Cortex of kidney (tissue), 1 donor: ENCODE measurements at places on chromosomes 5 and 9.

DNA sequence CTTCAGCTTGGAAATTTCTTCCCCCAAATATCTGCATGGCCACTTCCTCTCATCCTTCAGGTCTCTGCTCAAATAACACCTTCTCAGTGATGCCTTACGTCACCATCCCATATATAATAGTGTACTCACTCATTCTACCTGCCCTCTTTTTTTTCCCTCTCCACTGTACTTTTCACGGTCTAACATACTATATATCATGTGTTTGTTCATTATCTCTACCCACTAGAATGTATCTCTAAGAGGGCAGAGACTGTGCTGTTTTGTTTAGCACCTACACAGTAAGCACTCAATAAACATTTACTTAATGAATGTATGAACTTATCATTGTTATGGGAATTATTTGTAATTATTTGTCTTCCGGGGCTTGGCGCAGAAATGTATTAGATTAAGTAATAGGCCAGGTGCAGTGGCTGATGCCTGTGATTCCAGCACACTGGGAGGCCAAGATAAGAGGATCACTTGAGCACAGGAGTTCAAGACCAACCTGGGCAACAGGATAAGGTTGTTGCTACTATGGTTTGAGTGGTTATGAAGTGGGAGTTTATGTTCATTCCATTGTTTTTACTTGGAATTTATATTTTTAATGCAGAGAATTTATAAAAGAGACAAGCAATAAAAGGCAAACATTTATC lies 6.0 kb upstream of the IL13 start:
- no peak for DNase-seq

DNA sequence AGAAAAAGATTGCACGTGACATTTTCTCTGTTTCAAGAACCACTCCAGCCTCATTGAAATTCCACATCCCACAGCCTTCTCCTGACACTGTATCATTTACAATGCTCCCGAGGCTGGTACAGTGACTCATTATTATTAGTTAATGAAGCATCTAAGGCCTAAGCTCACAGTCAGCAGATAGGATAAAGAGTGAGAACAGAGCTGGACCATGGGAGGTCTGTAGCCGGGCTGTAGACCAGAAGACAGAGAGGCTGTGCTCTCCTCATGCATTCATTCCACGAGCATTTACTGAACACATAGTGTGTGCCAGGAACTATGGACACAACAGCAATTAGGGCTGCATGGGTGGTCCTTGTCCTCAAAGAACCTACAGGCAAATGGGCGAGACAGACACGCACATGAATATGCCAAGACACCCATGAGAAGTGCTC lies 47.3 kb upstream of the GALNT10 start:
- no peak for DNase-seq

DNA sequence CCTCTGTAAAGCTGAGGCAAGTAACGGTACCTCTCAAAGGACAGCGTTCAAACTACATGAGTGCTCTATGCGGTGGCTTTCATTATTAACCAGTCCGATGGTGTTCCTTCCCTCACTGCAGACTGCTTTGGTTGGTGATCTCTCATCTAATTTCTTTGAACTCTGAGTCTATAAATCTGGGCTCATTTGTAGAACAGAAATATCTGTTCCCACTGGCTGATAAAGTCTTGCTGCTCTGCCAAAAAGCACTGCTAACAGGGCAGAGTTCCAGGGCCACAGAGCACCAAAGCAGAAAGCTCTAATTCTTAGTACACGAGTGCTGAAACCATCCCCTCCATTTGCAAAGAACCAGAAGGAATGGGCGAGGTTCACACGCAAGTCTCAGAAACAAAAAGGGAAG lies 81.9 kb downstream of the MED27 start:
- DNase-seq: no peak

DNA sequence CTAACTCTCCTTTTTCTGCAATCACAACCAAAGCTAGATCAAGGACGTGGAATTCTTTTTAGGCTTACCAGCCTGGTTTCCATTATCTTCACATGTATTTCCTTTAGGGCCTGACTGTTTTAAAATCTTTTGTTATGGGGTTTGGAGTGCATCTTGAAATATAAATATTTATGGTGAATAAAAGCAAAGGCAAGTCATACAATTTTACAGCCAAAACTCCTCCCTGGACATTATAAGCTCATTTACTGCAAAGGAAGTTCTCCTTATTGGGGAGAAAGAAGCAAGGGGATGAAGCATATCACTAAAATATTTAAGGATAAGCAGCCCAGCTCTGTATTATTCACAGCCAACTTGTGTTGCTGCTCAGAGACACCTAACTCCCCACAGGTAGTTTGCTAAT lies 132.2 kb upstream of the TARS1 start:
- no peak for DNase-seq

- no peak for DNase-seq
These were observed 384.5 kb upstream of the CDH6 start for GRCh38 chr5:30808996-30809395.

DNA sequence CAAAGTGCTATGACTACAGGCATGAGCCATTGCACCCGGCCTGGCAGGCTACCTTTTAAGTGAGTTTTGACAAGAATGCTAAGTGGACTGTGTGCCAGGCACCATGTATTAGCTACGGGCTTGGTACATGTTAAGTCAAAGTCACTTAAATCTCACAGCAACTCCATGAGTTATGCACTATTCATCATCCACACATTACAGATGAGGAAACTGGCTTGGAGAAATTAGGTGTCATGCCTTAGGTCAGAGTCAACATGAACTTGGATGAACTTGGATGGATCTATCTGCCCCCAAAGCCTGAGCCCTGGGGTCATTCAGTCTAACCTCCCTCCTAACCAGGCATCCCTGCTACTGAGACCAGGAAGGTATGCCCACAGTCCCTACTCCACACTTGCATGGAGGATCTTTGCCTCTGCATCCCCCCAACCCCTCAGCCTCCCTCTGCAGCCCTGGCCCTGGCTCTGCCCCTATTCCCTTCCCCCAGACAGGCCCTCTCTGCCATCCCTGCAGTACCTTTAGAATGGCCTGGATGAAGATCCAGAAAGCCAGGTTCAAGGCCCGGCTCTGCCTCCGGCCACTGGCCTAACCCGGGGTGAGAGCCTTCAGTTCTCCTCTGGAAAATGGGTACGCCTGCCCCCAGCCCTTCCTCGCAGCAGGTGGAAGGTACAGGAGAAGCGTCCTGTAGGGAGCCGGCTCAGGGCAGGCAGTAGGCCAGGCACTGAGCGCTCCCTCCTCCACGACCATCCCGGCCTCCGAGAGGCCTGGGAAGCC lies 685 bp upstream of the ADGRD2 start:
- no peak for DNase-seq

DNA sequence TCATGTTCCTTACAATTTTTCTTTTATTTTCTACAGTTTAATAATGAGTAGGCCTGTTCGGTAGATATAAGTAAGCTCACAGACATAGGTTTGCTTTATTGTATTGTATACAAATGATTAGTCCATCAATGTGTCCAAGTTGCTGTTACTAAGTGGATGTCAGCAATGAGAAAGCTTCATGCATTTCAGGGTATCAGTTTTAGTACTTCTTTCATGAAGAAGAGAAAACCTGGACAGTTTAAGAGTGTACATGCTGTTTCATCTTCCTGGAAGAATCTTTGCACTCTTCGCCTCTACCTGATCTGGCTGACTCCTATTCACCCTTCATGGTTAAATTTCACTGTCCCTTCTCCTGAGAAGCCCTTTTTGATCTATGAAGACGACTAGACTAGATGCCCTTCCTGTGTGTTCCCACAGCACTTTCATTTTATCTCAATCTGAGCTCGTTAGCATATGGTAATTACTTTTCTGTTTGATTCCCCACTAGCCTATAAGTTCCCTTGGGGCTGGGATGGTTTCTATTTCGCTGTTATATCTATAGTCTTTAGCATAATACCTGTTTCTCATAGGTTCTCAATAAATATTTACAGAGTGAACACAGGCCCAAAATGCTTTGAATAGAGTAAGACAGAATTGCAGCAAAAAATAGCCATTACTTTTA lies 70.7 kb downstream of the CETN3 start:
- no peak for DNase-seq

- no peak for DNase-seq
These were observed 71.3 kb upstream of the CXCL14 start for GRCh38 chr5:135650081-135650480.

DNA sequence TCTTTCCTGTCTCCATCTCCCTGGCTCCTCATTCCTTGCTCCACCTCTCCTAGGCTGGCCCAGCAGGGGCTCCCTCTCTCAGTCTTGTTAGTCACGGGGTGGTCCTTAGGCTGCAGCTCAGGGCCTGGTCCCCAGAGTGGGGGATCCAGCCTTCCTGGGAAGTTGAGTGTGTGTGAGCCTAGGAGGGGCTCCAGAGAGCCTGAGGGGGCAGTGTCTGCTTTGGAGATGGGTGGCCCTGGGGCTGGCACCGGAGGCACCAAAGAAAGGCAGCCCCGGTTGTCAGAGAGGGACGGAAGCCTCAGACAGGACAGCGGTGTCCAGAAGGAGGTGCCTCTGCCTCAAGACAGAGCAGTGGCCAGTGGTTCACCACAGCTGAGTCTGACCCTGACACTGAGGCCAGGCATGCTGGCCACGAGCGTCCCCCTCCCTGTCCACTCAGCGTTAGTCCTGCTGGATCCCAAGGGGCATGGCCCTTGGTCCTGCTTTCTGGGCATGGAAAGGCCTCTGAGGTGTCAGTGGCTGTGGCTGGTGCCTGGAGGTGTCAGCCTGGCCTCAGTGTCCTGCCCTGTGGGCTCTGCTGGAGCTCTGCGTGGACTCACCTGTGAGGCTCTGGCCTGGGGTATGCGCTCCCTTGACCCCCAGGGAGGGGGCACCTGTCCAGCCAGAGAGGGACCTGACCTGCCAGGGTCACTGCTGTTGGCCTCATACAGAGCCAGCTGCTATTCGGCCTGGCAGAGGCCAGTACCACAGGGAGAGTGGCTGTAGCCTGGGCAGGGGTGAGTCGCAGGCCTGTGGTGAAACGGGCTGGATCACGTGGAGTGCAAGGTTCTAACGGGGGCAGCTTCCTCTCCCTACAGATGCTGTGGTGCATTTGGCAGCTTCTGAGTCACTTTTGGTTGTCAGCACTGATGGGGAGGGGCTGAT lies 130.6 kb downstream of the CACNA1B start:
- DNase-seq: no peak

GRCh38 chr9:84136119-84136868 lies 155.7 kb downstream of the RMI1 start:
- no peak for DNase-seq

GRCh38 chr5:59479086-59479485 lies 414.4 kb downstream of the PDE4D start:
- no peak for DNase-seq

DNA sequence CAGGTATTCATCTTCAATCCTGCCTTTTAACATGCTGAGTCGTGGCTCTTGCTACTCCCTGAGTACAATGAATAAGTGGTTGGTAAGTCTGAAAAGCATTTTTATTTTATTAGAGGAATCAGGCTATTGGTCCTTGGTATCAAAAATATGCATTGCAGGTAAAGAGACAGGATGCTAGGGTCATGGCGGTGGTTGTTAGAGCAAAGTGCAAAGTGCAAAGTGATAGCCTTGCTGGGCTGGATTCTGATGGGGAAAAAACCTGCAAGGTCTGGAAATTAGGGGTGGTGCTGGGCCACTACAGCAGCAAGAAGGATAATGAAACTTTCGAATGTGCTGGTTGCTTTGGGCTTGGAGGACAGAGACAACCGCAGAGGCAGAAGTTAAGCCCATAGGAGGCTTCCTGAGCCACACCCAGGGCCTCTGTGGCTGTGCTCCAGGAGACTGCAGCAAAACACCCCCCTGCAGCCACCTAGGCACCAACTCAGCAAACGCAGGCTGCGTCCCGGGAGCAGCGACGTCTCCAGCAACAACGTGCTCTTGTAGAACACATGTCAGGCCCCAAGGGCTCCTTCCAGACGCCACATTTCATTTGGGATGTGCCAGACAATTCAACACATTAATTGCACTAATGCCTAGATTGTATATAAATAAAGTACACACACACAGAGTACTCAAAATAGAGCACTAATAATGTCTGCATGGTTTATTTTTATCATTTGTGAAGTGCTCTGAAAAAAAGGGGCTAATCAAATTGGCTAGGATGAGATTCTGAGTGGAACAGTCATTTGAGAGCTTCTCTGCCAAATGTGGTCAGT lies 149.8 kb upstream of the RAPGEF1 start:
- no peak for DNase-seq

GRCh38 chr5:175747539-175748060 lies 89.7 kb downstream of the HRH2 start:
- no peak for DNase-seq

DNA sequence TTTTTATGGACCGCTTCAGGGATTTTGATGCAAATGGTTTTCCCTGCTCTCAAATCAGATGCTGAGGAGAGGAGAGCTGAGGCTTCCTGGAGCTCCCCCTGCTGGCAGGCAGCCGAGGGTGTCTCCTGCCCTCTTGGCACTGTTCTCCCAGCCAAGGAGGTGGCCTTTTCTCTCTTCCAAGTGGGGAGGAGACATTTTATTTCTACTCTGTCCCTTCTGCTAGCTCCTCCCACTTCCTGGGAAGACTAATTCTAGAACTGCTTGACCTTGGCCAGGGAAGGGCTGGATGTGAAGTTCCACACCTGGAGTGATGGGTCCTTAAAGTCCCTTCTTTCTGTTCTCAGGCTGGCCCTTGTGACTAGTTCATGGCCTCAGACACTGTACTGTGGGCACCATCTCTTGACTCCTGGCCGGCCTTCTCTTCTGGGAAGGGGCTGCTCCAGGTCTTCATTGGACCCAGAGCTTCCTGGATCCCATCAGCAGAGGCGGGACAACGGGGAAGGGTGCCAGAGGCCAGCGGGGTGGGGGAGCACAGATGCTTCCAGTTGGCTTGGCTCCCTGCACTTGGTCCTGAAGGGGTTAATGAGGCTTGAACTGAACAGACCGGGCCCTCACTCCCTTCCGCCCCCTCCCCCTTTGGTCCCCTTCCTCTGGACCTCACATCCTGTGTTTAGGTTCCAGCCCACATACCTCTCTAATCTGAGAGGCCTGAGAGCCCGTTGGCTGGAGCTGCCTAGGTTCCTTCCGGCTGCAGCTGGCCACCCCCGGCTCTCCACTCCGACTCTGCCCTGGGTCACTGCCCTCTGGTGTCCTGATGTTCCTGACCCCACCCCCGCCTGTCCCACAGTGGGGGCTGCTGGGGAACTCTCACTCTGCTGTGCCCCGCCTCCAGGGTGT lies 32.1 kb downstream of the PTPA start:
- no peak for DNase-seq

GRCh38 chr5:56129288-56129687 lies 103.8 kb downstream of the ANKRD55 start:
- no peak for DNase-seq

- no peak for DNase-seq
These were observed 37.5 kb downstream of the SPOCK1 start for GRCh38 chr5:137461391-137462264.

DNA sequence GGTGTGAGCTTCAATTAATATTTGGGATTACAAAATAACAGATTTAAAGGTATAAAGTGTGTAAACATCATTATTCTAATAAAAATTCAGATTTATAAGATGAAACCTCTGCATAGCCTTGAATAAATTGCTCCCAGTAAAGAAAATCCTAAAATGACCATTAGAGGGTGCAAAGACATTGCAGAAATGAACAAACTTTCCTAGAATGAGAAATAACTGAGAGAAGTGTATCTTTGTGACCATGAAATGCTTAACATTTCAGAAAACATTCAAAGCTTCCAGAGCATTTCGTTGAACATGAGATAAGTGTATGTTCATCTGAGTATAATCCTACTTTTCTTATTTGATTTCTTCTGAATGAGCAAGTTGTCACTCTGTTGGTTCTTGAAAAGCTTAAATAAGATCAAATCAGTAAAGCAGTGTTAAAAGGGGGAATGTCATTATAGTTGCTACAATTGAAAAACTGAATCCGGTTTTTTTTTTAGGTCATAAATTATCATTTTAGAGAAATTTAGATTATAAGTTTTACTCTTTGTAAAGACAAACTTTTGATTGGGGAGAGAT lies 24.7 kb upstream of the NUDT12 start:
- no peak for DNase-seq
